ENCODE measurements at places on chromosomes 5 and 9.

DNA sequence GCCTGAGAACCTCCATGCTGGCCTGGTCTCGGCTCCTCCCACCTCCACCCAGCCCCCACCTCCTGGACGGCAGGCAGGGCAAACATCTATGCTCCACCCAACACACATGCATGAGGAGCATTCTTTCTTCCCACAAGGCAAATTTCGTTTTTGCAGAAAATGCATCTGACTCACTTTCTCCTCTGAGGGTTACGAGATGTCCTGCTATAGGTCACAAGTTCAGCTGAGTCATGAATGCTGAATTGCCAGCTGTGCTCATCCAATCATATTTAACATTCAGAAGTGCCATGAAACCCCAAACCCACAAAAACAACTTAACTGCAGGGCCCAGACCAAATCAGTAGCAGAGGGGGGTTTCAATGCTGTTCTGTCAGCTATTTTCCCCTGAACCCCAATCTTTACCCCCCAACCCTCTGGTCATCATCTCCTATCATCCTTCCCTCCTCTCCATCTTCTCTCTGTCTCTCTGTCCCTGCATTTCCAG lies 39.0 kb upstream of the OSMR start:
- DNase-seq: no peak

DNA sequence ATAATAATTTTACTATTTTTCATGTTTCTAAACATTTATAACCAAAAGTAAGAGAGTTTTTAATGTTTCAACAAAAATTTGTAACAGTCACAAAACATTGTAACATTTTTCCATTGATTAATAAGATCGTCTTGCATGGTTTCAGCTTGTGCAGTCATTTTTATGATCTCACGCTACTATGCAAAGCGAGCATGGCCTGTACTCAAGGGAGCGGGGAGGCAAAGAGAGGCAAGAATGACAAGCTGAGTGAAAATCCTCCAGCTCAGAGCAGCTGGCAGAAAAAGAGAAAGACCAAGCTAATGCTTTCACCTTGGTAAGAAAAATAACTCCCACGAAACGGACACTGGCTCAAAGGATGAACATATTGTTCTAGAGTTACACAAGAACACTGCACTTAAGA lies 90.0 kb upstream of the SV2C start:
- no peak for DNase-seq

GRCh38 chr5:167835146-167835545 lies 456.3 kb upstream of the WWC1 start:
- DNase-seq: no peak

GRCh38 chr5:122704247-122705036 lies 70.4 kb upstream of the SNX2 start:
- peak; percentile 65 for DNase-seq

GRCh38 chr9:14321517-14322130 lies 7.7 kb upstream of the NFIB start:
- no peak for DNase-seq

DNA sequence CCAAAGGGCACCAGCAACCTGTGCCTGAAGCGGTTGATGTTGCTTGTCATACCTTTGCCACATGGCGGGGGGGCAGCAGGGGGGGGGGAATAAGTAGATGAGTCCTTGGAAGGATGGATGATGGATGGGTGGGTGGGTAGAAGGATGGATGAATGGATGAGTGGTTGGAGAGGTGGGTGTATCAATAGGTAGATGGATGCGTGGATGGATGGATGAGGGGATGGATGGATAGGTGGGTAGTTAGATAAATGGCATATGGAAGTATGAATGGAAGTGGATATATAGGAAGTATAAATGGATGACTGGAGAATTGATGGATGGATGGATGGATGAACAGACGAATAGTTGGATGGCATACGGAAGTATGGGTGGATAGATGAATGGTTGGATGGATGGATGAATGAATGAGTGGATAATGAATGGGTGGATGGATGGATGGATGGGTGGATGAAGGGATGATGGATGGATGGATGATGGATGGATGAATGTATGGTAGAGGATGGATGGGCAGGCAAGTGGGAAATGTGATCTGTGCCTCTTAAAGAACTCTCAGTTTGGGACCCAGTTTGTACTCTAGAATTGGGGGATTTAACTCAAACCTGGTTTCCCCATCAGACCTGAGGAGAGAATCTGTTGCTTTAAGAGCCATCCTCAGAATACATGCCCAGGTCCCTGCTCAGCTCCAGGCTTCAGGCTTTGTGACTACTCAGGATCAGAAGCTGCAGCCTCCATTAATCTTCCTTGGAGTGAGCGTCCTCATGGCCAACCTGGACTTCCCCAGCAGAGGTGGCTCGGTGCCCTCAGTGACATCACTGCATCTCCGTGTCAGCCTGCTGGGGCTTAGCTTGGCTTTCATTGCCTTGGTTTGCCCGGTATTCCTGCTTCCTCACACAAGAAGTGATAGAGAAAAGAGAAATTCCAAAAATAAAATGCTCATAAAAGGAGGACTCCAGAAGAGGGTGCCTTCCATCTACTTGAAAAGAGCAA lies 27.6 kb upstream of the SUSD3 start:
- DNase-seq: no peak

DNA sequence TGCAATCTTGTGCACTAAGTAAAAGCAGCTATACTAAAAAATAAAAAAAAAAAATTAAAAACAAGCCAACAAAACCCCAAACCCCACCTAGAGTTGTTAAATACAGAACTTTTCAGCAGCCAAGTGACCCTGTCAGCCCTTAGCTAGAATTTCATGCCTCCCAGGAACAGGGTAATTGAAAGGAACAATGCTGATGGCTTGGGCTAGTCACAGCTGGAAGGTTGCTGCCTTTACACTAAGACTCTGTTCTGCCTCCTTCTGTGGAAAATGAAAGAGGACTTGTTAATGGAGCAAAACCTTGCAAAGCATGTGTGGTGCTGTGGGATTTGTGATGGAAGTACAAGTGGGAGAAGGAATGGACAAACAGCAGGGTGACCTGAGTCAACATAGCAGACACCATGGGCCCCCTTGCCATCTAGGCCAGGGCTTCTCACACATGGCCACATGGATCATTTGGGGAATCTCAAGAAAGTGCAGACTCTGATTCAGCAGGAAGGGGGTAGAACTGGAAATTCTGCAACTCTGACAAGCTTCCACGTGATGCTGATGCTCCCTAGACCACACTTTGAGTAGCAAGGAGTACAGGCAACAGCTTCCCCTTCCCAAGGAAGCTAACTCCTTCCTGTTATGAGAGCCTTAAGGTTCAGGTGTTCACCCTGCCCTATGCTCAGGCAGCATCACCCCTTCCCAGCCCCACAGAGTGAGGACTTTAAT lies 14.9 kb upstream of the TMEM252 start:
- peak; percentile 75 for DNase-seq

- peak; percentile 70 for DNase-seq
Measured at GRCh38 chr5:138068742-138069600, 14.9 kb upstream of the WNT8A start.

GRCh38 chr5:32842813-32843530 lies 131.9 kb downstream of the NPR3 start:
- no peak for DNase-seq

- peak; percentile 62 for DNase-seq
Measured at GRCh38 chr9:87499424-87500017, 1.9 kb downstream of the DAPK1 start.

DNA sequence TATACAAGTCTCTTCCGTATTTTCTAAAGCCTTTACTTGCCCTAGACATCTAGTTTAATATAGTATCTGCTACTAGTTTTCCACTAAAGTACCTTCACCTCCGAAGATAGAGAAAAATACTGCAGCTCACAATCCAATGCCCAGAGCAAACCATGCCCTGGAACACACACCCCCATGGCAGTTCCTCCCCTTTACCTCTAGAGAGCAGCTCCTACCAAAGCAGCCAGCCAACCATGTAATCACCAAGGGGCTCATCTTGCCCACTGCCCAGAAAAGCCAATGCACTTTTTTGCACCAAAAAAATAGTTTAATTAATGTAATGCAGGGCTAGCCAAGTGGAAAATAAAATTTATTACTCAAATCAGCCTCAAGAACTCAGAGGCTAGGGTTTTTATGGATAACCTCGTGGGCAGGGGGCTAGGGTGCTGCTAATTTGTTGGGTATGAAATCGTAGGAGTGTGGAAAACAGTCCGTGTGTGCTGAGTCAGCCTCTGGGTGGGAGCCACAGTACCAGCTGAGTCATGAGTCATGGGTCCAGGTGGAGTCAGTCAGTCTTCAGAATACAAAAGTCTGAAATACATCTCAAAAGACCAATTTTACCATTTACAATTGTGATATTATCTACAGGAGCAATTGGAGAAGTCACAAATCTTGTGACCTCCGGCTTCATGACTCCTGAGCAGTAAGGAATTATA lies 120.1 kb upstream of the ACO1 start:
- DNase-seq: no peak

- no peak for DNase-seq
Measured at GRCh38 chr9:121510766-121511550, 11.3 kb upstream of the GGTA1 start.

- no peak for DNase-seq
Measured at GRCh38 chr5:3510642-3511417, 84.8 kb upstream of the IRX1 start.

DNA sequence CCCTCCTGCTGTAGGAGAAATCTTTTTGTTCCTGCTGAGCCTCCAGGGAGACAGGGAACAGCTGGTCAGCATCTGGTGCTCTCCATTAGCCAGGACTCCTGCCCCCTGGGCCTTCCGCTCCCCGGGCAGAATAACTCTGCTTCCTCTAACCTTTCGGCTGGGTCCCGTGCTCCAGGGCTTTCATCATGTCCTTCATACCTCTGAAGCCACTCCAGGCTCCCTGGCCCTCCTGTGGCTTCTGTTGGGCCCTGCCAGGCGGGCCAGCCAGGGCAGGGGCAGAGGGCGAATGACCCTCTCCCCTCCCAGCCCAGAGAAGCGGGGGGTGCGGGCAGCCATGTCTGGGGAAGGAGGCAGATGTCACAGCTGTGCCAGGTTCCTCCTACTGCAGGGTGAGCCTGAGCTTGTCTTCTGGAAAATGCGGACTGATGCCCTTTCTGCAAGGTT lies 81.7 kb upstream of the LMX1B start:
- no peak for DNase-seq

DNA sequence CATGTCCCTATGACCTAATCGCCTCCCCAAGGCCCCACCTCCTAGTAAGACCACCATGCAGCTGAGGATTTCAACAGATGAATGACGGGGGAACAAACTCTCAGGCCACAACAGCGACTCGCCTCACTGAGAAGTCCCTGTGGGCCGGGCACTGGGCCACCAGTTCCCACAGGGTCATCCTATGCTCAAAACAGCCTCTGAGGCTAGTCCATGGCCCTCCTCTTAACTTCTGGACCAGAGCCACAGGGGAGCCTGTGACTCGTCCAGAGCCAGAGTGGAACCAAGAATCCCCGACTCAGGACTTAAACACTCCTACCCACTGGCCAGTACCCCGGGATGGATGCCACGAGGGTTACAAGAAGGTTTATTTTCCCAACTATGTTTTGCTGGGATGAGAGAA lies 12.3 kb downstream of the GFPT2 start:
- DNase-seq: no peak

DNA sequence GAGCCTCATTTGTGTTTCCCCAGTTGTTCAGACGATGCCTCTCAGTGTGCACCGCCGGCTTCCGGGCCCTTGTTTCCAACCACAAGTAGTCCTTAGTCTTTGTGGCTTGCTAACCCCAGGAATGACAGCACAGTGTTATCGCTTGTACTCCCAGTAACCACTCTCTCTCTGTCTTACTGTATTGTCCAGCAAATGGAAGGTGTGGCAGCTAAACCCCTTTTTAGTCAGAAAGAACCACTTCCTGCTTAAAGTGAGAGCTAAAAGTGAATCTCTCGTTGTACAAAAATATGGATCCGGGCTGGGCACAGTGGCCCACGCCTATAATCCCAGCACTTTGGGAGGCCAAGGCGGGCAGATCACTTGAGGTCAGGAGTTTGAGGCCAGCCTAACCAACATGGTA lies 61.3 kb downstream of the ENC1 start:
- no peak for DNase-seq

GRCh38 chr9:114685951-114686350 lies 4.0 kb upstream of the TEX48 start:
- no peak for DNase-seq

DNA sequence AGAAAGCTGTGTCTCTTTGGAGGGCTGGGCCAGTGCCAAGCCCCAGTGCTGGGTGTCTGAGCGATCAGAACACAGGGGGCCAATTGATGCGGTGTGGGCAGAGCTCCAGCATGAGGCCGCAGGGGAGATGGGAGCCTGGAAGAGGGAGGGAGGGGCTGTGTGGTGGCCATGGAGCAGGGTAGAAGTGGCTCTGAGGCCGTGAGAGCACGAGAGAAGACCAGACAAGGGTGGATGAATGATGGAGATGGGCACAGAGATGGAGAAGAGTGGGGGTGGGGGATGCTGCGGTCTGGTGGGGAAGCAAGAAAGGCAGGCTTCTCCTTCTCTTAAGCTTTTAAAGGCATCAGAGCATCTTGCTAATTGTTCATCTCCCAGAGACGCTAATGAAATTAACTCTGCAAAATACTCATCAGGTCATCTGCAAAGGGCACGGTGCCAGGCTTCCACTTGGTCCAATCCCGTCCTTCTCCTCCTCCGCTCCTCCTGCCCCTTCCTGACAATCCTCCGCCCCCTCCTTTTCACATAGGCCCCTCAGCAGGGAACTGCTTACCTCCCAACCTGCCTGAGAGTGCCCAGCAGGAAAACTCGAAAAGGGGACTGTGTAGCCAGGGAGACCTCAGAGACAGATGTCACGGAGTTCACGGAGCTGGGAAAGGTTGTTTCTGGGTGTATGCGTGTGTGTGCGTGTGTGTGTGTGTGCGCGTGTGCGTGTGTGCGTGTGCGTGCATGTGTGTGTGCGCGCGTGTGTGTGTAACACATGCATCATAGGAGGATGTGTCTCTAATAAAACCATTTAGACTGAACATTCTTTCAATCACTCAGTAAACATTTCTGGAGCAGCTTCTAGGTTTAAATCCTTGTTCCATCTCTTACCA lies 7.1 kb upstream of the UNC5A start:
- no peak for DNase-seq

DNA sequence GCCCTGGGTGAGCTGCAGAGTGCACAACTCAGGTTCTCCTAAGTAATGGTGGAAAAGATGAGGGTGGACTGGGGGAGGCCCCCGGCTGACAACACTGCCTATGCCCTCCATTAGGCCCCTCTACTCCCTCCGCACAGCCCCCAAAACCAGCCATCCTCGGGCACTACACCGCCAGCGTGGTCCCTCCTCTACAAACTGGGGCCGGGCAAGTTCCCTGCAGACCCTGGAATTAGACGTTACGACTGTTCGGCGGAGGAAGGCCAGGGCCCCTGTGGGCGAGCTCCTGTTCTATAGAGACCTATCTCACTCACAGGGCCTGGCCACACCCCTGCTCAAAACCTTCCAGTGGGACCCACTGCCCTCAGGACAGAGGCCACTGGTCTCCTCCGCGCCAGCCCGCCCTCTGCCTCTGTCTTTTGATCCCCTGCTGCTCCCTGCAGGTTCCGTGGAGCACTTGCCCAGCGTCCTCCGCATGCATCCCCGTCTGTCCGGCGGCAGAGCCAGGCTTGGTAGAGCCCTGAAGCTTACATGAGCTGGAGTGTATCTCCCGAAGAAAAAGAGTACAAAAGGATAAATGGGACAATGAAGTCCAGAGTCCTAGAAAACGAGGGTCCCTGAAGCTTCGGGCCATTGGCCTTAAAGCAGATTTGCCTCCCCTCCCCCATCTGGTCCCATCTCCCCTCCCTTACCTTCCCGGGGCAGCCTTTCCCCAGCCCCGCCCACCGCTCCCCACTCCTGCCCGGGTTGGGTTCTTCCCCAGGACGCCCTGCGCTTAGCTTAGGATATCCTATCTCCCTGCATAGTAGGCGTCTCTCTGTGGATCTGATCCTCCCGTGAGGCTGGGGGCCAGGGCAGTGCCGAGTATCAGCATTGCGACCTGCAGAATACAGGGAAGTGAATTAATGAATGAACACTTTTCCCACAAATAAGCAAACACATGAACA lies 71.3 kb downstream of the HRH2 start:
- no peak for DNase-seq

- peak; percentile 17 for DNase-seq
Measured at GRCh38 chr9:18330401-18331309, 143.3 kb upstream of the ADAMTSL1 start.

All from inflammatory macrophage treated with lipopolysaccharide for 4 hours (primary cell).